Stimulated activated CD8-positive, alpha-beta memory T cell treated with anti-CD3 and anti-CD28 coated beads, Interleukin-7, amount 100 ng/mL, for 1 hour (primary cell): ENCODE measurements at places on chromosomes 4 and X.

DNA sequence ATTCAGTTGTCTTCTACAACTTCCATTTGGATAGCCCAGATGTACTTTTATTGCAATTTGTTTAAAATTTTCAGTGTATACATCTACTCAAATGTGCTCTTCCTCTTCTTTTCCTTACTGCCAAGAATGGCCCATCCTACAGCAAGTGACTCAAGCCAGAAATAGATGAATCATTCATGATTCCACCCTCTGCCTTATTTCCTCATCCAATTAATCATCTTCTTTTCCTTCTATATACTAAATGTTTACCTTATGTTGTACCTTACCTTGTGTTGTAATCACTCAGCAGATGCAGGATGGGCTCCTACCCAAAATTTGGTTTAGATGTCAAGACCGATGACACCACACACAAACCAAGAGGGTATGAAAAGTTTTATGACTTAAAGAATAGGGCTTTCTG lies 437.8 kb downstream of the GRXCR1 start:
- no peak for DNase-seq

DNA sequence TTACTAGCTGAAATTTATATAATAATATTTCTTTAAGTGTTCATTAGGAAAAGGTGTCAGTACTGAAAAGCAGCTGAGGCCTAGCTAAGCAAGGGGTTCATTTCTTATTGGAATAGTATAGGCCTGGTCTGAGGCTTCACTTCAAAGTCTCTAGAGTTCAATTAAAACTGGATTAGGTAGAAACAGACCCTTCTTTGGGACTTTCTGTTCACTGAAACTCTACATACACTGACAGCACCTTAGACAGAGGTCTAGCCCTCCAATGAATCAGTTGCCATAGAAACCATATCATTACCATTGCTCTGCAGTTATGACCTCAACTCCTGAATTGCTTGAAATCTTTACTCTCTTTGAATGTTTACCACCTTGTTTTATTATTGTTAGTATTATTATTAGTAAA lies 86.4 kb upstream of the MAB21L2 start:
- DNase-seq, result no peak

GRCh38 chr4:94766856-94767255 lies 9.1 kb downstream of the BMPR1B start:
- DNase-seq, result no peak

GRCh38 chr4:7515390-7515902 lies 80.7 kb upstream of the PSAPL1 start:
- no peak for DNase-seq

DNA sequence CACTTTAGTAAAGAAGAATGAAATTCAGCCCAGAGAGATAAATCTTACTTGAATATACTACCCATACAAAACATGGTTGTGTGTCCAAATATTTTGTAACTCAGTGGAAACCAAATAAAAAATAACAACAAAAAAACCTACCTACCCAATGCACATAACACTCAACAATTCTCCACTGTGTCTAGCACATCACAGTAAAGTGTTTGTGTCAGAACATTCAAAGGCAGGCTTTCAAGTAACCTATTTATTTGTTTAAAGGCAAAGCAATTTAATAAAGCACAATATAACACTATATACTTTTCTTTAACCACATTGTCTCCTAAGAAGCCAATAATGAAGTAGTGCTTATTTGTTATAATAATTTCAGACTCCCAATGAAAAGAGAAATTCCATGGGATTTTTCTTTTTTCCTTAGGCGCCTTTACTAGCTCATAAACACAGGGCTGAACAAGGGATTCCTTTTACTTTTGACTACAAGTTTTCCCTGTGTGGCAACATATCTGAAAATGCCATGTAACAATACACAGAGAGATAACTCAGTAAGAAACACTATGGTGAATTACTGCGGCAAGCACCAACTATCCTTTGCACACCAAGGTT lies 13.7 kb downstream of the RASGEF1B start:
- no peak for DNase-seq
